Endothelial cell of umbilical vein (primary cell): ENCODE measurements at places on chromosomes 7 and 10. TPM values are rescaled to one million over a fixed set of nuclear protein-coding genes. Genes with fewer than 3 reads are reported as not detected.

DNA sequence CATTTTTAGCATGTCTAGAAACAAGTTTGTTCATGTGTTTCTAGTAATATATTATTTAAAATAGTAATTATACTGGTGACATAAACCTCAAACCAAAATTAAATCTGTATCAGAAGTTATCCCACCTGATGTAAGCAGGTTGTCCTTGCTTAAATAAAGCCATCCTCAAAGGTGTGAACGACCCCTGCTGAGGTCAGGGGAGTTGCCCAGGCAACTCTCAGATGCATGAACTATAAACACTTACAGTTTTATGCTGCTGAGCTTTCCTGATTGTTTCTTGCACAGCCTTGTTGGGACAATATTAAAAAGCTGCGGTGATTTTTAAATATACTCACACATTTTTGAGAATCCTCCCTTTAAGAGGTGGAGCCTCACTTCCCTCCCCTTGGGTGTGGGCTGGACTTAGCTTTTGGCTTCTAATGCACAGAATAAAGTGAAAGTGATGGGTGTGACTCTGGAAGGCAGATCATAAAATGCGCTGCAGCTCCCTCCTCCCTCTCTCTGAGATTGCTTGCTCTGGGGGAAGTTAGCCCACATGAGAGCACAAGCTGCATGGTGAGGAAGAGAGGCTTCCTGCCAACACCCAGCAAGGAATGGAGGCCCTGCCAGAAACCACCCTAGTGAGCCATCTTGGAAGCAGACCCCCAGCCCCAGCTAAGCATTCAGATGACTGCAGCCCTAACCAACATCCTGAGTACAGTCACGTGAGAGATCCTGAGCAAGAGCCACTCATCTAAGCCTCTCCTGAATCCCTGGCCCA lies 152.7 kb downstream of the SKIDA1 start:
- DNase-seq = peak; percentile 88

- no peak for DNase-seq
These were observed 2.7 kb upstream of the ZCCHC24 start for GRCh38 chr10:79447911-79448731.

DNA sequence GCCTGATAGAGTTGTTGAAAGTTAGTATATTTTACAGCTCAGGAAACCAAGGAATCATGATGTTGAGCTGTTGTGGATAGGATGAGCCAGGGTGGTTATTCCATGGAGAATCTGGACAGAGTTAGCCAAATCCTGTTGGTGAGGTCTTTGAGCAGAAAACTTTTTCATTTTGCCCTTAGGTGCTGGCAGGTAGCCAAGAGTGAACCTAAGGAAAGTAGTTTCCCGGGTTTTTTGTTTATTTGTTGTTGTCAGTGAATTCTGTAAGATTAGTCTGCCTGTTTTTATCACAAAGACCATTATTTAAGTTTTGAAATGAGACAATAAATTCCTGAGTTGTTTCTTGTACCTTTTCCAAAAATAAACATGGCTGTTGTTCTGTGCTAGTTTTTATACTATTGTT lies 61.0 kb downstream of the GALNT11 start:
- DNase-seq = no peak

The ABCA13 gene
- 0.09 and 0.11 TPM in 2 replicates for total RNA-seq

The ARHGAP22 gene
- 48.6 and 50.3 TPM in 2 replicates for total RNA-seq

GRCh38 chr10:88810196-88810961 lies 7.8 kb downstream of the LIPM start:
- DNase-seq = peak; percentile 64

DNA sequence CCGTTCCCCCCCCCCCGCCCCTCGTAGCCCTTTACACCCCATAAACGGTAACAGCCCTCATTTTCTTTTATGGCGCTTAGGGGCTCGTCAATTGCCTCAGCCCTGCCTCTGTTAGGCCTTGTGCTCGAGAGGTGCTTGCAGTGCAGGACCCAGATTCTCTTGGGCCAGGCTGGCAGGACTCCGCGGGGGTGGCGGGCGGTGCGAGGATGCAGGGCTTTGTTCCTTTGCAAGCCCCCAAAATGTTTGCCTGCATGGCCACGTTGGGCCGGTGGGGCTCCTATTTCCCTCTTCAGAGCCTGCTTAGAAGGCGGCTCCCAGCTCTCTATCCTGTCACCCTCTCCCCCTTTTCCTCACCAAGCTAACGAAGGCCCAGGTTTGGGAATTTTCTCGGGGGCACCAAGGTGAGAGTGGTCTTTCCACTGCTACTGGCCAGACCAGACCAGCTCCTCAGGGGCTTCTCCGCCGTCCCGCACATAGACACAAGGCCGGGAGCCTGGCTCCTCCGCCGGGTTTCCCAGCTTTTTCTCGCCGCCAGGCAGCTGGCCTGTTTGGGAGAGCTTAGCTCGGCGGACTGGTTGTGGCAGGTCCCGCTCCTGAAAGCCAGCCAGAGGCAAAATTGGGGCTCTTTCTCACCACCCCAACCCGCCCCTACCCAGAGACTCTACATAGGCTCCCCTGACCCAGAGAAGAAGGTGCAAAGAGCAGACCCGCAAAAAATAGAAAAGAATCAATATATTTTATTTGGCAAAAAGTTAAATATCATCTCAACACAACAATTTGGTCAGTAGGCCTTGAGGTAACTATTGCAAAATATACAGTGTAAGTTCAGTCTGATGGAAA lies 3.4 kb downstream of the HOXA9 start:
- no peak for DNase-seq

The SEM1 gene
- total RNA-seq = 81.6 and 94.7 TPM in 2 replicates

The MOGAT3 gene
- not detected in 2 replicates for total RNA-seq

DNA sequence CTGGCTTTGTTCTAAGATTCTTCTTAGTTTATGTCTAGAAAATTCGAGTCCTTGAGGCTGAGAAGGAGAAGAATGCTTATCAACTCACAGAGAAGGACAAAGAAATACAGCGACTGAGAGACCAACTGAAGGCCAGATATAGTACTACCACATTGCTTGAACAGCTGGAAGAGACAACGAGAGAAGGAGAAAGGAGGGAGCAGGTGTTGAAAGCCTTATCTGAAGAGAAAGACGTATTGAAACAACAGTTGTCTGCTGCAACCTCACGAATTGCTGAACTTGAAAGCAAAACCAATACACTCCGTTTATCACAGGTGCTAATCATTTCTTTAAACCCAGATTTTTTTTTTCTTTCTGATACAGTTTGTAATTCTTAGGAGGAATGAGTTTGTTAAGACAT lies 6.7 kb downstream of the CEP55 start:
- DNase-seq = no peak

DNA sequence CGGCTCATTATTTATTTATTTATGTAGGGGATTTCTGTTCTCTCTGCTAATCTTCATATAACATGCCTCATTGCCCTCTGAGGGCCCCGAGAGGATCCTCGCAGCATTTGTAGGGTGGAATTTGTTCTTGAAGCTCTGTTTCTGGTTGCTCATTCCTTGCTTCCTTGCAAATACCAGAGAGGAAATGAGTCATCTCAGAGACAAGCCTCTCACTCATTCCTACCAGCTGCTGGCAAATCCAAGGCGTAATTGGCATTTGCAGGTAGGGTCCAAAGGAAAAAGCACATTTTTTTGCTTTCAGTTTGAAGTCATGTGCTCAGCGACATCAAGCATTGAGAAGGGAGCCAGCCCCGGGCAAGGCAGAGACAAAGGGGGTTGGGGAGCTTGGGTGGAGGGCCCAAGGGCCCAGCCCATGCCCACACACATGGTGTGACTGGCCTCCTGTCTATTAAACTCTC lies 501.6 kb downstream of the GALNT17 start:
- DNase-seq = no peak

- DNase-seq = peak; percentile 21
These were observed at the start of gene CARD11 for GRCh38 chr7:3043544-3044371. TSS of gene CARD11 (minus strand) at chr7:3043867. CDS start at chr7:2958506, 85,361 bp downstream.

The INA gene
- 0.39 and 0.40 TPM in 2 replicates for total RNA-seq

GRCh38 chr7:157679607-157680006 lies 342.8 kb downstream of the DNAJB6 start:
- no peak for DNase-seq

The SNCG gene
- 30.5 and 31.4 TPM in 2 replicates for total RNA-seq

- no peak for DNase-seq
These were observed 1.9 kb downstream of the DMTF1 start for GRCh38 chr7:87154166-87154565.

The ICA1 gene
- total RNA-seq = 39.7 and 47.1 TPM in 2 replicates

DNA sequence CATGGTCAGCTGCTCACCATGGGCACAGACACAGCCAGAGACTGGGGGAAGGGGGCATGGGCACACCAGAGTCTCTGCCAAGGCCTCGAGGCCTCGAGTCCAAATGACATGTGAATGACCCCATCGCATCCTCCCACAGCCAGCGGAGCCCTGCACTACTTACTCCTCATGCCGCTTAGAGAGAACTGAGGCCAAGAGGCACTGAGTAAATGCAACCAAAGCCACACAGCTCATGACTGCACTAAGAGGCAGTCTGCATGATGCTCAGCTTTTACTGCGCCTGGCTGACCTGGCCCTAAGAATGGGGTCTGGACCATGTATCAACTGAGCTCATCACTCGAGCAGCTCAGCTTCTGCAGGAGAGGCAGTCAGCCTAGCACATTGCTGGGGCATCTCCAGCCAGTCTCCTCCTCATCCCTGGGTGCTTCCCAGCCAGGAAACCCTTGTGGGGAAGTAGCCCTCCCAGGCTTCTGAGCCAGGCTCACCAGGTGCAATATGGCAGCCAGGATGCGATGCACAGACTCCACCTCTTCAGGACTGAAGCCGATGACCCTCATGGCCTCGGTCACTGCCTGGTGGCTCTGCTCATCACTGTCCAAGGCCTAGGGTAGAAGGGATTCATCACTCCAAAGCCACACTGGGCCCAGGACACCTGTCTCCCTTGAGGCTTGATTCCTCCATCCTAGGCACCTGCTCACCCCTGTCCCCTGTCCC lies 7.5 kb downstream of the MYO1G start:
- DNase-seq = no peak

- no peak for DNase-seq
These were observed 6.6 kb upstream of the KCP start for GRCh38 chr7:128917122-128917521.

- DNase-seq = peak; percentile 97
These were observed 74.1 kb downstream of the ADD3 start for GRCh38 chr10:110081911-110082310.

DNA sequence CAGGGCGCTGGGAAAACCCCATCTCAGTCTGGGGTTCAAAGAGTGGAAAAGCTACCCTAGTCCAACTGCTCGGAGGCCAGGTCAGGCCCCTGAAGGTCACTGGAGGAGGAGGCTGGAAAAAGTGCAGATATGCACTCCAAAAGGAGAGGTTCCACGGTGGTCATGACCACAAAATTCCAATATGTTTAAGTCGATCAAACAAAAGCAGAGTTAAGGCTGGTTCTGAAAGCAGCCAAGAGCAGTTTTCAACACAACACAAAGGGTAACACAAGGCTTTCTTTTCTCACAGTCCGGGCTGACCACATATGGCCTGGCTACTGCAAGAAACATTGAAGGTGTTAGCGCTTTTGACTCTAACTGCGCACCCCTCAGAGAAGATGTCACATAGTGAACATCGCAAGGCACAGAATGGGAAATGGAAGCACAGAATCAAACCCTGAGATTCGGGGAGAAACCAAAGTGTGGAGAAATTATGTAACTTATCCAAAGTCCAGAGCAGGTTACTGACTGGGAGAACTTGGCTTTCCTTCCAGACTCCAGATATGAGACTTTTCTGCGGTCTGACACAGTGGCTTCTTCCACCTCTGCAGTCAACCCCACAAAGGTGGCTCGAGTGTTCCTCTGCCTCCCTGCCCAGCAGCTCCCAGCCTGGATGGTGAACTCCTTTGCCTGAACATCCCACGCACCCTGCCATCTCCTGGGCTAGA lies 1.3 kb upstream of the GRB10 start:
- no peak for DNase-seq

The STOX1 gene
- 0.20 and 0.48 TPM in 2 replicates for total RNA-seq

DNA sequence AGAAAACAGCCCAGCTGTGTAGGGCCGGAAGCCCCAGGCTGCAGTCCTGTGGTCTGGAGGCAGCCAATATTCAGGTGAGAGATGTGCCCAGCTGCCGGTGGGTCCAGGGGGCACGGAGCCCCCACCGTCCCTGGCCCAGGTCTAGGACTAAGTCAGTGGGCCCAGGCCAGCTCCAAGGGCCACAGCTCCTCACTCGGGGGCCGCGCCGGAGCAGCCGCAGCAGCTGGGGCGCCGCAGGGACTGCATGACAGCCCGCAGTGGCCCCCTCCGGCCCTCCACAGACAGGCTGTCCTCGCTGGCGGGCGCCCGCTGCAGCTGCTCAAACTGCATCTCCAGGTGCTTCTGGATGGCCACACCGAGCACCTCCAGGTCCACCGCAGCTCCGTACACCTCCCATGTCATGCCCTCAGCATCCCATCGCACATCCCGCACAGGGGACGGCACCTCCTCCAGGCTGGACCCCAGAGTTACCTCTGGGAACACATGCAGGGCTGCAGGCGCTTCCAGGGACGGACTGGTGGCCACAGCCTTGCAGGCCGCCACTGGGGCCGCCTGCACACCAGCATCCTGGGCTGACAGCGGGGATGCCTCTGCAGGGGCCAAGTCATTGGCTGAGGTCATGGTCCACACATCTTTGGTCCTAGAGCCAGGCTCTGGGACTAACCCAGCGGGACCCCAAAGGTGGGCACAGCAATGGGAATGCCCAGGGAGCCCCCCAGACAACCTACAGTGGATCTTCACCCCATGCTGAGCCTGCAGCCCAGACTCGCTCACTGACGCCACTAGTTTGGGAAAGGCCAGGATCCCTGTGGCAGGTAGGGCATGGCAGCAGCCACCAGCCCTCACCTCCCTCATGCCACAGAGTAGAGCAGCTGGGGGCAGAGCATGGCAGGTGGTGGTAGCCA lies 7.0 kb downstream of the GPRIN2 start:
- no peak for DNase-seq

DNA sequence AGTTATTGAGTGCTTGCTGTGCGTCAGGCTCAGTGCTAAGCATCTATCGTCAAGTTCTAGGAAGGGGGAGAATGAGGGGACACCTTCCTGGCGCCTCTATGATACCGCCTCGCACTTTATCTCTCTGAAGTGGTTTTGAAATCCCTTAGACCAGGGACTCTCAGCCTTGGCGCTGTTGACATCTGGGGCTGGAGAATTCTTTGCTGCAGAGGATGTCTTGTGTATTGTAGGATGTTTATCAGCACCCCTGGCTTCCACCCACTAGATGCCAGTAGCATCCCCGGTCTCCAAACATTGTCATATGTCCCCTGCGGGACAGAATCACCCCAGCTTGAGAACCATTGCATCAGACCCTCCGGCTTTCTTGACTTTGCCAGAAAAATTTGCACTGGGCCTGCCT lies 285.5 kb downstream of the CCDC3 start:
- DNase-seq = no peak

- DNase-seq = no peak
These were observed 730.6 kb upstream of the IGFBP3 start for GRCh38 chr7:46651561-46652088.

GRCh38 chr10:34795334-34795733 lies 19.8 kb downstream of the PARD3 start:
- DNase-seq = no peak

DNA sequence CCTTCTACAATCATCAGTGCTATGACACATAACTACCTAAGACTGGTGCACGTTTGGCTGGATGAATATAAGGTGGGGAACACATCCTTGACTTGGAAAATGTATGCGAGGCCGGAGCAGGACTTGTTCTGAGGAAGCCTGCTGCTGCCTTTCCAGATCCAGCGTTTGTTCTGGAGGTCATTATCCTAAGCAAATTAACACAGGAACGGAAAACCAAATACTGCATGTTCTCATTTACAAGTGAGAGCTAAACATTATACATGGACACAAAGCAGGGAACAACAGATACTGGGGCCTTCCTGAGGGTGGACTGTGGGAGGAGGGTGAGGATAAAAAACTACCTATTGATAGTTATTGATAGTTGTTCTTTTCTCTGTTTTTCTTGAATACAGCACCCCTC lies 10.8 kb upstream of the GALNT11 start:
- DNase-seq = no peak
